CMK (cell line): ENCODE measurements at places on chromosomes 3 and 15.

GRCh38 chr3:37852771-37853170 is 8.9 kb upstream of the CTDSPL start:
- DNase-seq = no peak

GRCh38 chr3:189737071-189737470 is 105.9 kb downstream of the TP63 start:
- DNase-seq = no peak

DNA sequence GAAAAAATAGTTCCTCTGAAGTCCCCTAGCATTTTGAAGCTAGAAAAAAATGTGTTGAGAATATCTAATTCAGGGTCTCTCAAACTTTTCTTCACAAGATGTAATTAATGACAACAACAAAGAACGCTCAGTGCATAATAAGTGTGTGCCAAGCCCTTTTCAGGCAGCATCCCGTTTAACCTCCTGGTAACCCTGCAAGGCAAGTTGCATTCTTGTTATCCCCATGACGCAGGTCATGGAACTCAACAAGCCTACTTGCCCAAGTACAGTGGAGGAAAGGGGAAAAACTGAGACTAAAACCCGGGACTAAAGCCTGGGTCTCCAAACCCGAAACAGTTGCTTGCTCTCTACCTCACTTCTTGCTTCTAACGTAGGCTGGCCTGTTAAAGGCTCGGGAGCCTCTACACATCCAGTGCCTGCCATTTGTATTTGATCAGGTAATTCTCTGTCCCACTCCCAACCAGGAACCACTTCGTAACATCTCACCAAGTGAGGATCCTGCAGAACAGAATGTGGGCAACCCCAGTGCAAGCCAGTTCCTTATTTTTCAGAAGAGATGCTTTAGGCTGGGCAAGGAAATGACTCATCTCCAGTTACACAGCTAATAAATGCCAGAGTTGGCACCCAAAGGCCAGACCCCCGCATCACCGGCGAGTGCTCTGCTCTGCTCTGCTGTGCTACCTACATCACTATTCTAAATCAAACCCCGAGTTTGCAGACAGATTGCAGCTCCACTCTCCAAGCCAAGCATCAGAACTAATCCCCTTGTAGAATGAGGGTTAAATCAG is 28.3 kb downstream of the LMCD1 start:
- no peak for DNase-seq

GRCh38 chr15:91855241-91855640 is 1.7 kb downstream of the SLCO3A1 start:
- DNase-seq = no peak

- DNase-seq = no peak
Observed at GRCh38 chr3:133209871-133210550, 171.8 kb downstream of the TMEM108 start.

DNA sequence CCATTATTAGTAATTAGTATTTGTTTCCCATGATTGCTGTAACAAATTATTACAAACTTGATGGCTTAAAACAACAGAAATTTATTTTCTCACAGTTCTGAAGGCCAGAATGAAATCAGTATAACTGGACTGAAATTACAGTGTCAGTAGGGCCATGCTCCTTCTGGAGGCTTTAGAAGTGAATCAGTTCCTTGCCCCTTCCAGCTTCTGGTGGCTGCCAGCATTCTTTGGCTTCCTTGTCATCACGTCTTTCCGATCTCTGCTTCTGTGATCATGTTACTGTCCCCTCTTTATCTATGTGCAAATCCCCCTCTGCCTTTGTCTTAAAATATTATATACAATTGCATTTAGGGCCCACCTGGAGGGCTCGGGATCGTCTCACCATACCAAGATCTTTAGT is 92.0 kb downstream of the FOXB1 start:
- no peak for DNase-seq

DNA sequence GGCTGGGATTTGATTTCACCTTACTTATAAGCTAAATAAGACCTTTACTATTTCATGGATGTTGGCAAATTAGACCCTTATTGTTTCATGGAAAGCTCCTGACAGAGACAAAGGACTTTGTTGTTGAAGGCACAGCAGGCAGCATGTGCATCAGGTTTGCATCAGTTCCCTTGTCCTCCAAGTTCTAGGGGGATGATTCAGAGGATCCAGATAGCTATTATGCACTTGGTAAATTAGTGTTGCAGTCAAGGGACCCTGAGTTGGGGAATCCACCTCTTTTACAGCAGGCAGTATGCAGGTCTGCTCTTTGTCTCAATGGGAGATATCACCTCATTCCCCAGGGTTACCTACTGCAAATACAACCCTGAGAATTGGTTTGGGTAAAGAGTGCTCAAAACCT is 131.4 kb upstream of the IGSF10 start:
- DNase-seq = no peak

DNA sequence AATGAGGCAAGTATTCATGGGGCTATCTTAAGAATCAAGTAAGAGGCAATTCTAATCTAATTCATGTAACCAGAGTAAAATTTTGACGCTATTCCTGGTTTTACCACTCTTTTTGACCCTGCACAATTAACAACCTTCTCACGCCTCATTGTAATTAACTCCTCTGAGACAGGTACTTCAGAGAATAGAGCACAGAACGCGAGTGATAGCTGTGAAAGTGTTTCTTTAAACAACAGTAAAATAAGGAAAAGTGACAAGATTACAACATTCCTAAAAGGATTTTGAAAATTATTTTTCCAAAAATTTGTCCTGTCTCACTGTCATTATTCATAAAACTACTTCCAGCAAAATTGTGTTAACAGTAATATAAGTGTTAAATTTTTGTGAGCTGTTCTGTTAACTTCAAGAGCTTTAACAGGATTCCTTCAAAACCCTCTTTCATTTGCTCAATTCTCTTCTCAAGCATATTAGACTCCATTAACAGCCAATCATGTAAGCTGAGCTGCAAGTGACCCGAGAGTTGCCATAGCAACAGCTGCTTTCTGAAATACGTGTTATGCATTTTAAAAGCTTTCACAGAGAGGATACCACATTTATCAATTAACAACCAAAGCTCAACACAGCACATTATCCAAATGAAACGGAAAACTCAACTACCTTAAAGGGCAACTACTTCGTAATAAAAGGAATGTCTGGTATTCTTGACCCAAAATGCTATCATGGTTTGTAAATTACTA is 93.1 kb downstream of the STAG1 start:
- DNase-seq = no peak

GRCh38 chr15:78177447-78177873 is 28.3 kb downstream of the IDH3A start:
- no peak for DNase-seq

- DNase-seq = no peak
Observed at GRCh38 chr3:173584838-173585831, 187.6 kb downstream of the NLGN1 start.

DNA sequence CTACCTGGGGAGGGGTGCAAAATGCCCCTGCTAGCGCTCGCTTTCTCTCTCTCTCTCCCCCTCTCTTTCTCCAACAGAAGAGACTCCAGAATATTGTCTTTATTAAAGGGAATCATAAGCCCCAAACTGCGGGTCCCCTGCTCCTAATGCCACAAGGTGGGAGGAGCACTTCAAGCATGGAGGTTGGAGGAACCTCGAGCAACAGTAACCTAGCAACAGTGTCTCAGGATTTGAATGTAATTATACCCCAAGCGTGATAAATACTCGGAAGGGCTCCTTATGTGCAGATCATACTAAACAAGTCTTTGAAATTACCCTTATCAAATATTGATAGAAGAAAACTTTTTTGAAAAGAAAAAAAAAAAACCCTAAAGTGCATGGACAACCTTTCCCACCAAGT is 582.2 kb upstream of the PPP2R3A start:
- DNase-seq = no peak

DNA sequence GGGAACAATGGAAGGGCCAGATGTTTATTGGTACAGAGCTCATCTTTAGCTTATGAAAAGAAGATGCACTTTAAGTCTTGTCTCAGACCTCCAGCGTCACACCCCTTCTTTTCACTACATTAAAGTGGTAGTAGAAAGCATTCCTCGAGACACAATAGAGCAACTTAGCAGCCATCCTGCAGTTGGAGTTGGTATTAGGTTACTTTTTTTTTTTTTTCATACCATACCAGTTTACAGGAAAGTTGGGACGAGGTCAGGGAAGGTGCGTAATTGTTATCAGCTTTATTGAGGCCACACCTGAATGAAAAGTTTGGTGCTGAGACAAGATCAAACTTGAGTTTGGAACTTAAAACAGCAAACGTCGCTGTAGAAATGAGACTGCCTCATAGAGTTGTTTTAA is 203.8 kb downstream of the SOX2 start:
- no peak for DNase-seq

GRCh38 chr15:91885714-91886270 is 32.3 kb downstream of the SLCO3A1 start:
- no peak for DNase-seq

GRCh38 chr3:57025237-57025636 is 35.2 kb upstream of the SPATA12 start:
- no peak for DNase-seq

DNA sequence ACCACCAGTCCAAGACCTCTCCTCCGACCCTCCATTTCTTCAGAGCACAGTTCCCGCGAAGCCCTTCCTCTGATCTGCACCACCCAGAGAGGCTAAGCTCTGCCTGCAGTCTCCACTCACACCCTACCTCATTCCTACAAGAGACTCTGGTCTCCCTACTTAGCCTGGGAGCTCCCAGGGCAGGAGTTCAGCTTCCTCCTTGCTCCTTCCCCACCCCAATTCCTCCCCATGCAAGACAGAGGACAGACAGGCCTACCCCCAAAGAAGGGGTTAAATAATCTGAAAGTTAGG is 12.6 kb upstream of the VIPR1 start:
- DNase-seq = no peak

DNA sequence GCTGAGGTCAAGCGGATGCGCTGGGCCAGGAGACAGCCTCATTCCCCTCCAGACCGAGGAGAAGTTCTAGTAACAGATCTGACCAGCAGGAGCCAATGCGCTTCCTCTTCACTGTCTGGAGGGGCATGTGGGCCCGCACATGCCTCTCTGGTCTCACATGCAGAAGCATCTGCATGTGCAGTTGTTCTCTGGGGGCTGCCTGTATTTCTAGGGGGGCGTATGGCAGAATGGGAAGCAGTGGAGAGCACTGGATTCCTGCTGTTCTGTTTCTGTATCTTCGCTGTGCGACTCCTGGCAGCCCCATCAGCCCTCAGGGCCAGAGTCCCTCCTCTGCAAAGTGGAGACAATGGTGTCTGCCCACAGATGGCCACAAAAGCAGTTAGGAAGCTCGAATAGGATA is 170.4 kb upstream of the IQSEC1 start:
- no peak for DNase-seq

GRCh38 chr15:33584797-33585196 is 274.0 kb downstream of the RYR3 start:
- no peak for DNase-seq

DNA sequence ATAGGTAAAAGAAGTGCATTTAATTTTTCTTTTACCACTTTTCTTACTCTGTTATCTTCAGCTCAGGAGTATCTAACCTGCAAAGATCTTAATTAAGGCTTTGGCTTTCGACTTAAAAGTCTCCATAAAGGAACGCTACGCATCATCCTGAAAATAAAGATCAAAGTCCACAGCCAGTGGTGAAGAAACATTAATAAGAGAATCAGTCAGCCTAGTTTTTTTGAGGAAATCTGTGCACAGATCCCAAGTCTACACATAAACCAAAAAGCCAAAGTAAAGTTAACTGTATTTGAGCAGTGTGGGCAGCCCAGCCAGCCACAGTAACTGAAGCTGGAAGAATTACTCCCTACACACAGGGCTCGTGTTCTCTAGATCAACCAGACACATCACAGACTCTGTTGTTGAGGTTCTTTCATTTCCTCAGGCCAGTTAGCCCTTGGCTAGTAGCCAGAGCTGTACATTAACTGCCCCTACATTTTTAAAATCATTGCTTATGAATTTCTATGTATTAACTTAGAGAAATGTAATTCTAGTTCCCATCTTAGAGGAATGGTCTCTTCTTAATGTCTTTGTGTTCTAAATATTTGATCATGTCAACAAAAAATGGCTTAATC is 6.9 kb downstream of the LRRC2 start:
- DNase-seq = no peak

GRCh38 chr15:70436428-70436827 is 326.9 kb downstream of the UACA start:
- no peak for DNase-seq

GRCh38 chr3:169122416-169122815 is 541.1 kb downstream of the MECOM start:
- DNase-seq = no peak

GRCh38 chr3:73768524-73769308 is 144.0 kb upstream of the PDZRN3 start:
- no peak for DNase-seq

- DNase-seq = no peak
Observed at GRCh38 chr3:110456001-110456400, 615.6 kb upstream of the NECTIN3 start.

- no peak for DNase-seq
Observed at GRCh38 chr15:32856753-32857152, 138.9 kb downstream of the GREM1 start.

DNA sequence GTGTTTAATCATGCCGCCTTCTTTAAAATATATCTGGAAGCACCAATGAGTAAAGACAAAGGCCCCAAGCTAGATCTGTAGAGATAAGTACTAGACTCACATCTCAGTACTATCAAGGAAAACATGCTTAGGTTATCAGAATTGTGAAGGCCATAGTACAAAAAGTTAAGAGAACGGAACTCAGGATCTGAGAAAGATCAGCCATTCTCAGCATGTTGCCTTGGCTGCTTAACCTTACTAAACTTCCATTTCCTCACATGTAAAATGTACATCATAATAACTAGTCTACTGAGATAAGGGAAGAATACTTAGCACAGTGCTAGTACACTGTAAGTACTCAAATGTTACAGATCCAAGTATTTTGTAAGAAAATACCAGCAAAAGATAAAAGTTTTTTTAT is 7.6 kb downstream of the DNAJC19 start:
- no peak for DNase-seq

- no peak for DNase-seq
Observed at GRCh38 chr15:74062236-74062635, 20.1 kb downstream of the GOLGA6A start.

DNA sequence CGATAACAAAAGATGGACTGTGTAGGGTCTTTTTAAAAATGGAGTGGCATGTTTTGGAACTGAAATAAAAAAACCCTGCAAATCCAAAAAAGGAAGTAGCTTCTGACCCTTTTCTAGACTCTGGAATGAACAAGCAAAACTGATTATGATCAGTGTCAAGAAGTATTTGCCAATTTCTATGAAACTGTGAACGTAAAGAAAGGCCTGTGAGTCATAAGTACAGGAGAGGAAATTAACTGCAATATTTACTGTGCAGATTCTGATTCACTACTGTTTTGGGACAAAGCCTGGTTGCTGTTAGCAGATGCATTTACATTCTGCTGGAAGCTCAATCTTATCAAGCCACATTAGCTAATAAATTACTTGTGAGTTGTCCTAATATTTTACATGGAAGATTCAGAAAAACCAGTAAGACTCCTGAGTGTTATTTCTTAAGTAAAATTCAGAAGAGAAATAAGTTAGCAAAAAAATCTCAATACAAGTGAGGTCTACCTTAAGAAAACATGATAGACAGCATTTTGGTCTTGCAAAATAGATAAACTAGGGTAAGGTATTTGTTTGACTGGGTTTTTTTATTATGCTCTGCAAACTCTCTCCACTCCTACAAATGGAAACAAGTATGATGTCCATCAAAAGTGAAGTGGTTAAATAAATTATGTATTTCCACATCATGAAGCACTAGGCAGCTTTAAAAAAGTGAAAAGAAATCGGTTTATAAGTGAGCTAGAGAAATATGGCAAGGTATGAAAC is 90.2 kb upstream of the LMOD3 start:
- no peak for DNase-seq
